T-helper 22 cell (primary cell): ENCODE measurements at places on chromosomes 5 and 9.

DNA sequence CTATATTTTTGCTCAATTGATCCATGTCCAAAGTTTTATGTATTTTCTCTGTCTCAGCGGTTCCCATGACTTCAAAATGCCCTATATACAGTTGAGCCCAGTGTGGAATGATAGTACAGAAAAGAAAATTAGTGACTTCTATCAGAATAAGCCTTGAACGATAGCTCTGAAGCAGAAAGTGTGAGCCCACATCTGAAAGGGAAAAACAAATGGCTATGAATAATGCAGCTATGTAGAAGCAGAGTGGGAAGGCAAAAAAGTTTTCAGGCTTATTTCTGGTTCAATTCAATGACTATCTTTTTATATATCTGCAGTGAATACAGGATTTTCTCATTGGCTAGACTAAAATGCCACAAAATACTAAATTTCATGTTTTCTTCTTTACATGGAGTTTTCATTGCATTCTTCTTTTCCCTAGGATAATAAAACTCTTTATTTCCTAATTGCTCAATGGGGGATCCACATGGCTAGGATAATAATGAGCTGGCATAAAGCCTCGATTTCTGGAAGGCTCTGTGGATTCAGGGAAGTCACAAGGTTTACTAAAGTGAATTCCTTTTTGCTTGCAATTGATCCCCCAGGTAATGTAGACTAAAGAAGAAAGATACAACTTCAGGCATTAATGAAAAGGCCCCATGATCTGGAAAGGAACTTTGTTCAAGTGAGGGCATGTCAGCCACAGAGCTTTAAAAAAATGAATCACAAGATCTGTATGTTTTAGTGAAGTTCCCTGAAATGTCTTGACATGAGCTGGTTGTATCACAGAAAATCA is 377.0 kb upstream of the RIOK2 start:
- DNase-seq = no peak

DNA sequence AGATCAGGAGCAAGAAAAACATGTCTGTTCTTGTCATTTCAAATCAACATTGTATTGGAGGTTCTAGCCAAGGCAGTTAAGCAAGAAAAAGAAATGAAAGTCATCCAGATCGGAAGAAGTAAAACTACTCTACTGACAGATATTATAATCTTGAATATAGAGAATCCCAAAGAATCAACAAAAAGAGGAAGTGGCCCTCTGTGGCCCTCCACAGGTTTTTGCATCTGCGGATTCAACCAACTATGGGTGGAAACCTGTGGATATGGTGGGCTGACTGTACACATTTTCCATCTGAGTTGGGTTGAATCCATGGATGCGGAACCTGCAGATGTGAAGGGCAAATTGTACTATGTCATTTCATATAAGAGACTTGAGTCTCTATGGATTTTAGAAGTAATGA is 35.1 kb downstream of the GAS1 start:
- no peak for DNase-seq

- no peak for DNase-seq
These were observed 142.7 kb downstream of the PIP5K1B start for GRCh38 chr9:68847765-68848164.

DNA sequence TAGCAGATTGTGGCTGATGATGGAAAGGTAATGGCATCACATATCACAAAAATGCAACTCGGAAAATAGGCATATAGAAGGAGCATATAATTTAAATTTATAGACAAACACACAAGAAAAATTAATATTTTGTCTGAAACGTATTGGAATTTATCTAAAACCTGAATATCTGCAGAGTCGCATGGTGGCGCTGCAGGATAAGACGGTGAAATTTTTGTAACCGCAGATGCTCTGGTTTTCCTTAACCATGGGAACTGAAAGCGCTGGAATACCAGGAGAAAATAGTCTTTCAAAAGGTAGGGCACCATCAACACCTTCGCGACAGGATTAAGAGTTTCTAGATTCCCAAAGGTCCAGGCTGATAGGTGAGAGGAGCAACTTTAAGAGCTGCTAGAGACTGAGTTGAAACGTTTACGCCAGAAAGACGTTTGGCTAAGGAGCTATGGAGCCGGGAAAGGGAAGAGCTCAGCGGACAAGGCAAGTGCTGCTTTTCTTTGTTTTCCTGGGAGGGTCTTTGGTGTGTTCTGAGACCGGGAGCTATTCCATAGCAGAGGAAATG is 11.0 kb upstream of the PCDHB15 start:
- no peak for DNase-seq

GRCh38 chr5:136195971-136196820 is 3.2 kb upstream of the SMIM32 start:
- DNase-seq = no peak

DNA sequence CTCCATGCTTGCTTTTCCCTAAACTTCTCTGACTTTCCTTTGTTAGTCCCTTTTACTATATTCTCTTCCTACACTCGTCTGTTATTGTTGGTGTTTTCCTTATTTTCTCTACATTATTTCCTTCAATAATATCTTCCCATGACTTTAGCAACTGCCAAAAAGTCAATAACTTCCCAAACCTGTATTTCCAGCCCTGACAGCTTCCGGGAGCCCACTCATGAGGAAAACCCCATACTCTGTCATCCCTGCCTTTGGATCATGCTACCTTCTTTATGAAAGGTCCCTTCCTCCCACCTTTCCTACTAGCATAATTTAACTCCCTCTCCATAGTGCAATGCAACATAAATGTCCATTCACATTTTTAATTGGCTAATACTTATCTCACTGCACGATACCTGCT is 144.0 kb upstream of the CDH6 start:
- no peak for DNase-seq

GRCh38 chr9:96241391-96241809 is 60.6 kb downstream of the HSD17B3 start:
- DNase-seq = no peak

DNA sequence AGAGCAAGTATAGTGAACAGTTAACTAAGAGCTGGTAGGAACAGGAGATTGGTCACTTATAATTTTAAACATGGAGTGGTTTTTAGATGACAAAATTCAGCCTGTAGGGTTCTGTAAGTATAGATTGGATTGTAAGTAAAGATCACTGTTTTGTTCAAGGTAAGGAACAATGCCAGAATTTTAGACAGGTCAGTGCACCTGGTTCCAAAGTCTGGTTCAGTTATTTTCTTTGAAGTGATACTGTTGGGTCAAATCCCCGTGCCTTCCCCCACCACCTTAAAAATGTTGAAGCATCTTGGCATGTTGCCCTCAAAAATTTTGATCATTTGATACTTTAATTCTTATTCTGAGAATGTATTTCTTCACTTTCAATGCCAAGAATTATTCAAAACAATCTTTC is 12.9 kb downstream of the RAD23B start:
- no peak for DNase-seq

GRCh38 chr9:109020581-109021511 is 7.5 kb upstream of the CTNNAL1 start:
- DNase-seq = no peak

- DNase-seq = no peak
These were observed 590.8 kb upstream of the BRINP1 start for GRCh38 chr9:119959846-119960545.

GRCh38 chr5:115366223-115366622 is 69.8 kb upstream of the CCDC112 start:
- DNase-seq = no peak

- no peak for DNase-seq
These were observed 55.3 kb downstream of the ERAP1 start for GRCh38 chr5:96752341-96753016.

- DNase-seq = no peak
These were observed 6.3 kb upstream of the CSNK1G3 start for GRCh38 chr5:123505633-123506032.

DNA sequence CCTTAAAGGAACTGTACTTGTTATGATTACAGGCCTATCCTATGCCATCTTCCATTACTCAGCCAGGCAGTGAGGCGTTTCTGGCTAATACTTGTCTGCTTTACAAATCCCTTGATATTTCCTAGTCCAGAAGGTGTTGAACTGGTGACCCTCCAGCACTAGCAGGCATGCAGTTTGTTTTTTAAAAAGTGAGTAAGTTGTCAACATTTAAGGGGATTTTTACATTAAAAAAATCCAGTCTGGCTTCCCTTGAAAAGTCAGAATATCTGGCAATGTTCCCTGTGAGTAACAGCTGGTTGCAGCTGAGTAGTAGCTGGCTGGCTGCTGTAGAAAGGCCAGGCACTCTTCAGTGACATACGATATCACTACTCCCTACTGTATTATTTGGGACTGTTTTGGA is 21.8 kb downstream of the GRIN3A start:
- no peak for DNase-seq

DNA sequence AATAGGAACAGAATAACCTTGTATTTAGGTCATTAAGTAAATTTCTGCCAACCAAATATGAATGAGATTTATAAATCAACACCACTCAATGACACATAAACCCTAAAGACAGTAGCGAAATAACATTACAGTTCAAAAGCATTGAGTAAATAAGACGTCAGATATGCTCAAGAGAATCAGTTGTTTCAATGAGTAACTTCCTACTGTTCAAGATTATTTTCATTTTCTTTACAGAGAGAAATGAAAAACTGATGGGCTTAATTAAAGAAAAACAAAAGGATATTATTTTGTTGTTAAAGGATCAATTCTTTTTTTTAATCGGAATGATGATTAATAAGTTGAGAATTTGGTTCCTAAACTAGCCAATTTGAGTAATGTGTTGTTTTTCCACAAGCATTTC is 150.1 kb downstream of the BNC2 start:
- DNase-seq = no peak

DNA sequence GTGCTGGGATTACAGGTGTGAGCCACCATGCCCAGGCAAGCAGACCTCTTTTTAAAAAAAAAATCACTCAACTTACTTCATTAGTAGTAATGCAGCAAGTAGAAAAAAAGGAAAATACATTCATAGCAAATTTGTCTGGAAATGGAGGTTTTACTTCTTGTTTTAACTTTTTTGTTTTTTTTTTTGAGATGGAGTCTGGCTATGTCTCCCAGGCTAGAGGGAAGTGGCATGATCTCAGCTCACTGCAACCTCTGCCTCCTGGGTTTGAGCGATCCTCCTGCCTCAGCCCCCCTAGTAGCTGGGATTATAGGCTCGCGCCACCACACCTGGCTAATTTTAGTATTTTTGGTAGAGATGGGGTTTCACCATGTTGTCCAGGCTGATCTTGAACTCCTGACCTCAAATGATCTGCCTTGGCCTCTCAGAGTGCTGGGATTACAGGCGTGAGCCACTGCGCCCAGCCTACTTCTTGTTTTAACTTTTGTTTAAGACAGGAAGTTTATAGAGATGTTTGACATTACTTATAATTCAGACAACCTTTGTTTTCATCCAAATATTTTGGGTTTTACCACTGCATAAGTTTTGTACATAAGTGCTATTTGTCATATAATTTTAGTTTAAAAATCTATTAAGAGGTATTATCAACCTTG is 26.5 kb downstream of the UBE2R2 start:
- DNase-seq = no peak

GRCh38 chr5:150059623-150060022 is 26.7 kb downstream of the CSF1R start:
- DNase-seq = no peak

DNA sequence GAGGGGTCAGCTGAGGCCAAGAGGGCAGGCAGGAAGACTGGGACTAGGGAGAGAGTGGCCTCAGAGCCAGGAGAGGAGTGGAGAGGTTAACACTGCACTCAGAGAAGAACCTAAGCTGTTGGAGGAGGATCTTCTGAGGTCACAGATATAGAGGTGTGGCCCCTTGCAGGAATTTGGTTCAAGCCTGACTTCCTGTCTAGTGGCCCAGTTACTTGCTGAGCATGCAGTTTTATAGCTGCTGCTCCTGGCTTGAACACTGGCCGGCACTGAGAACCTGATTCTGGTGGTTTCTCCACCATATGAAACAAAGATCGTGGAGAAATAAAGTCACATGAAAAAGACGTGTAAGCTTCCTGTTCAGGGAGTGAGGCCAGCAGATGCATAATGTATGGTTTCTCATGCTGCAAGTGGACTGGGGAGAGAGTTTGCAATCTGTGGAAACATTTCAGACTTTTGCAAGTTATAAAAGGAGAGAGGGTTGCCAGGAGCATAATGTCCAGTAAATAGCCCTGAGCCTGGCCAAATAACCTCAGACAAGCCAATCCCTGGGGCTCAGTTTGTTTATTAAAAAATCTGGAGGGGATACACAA is 82.6 kb downstream of the GALNT10 start:
- no peak for DNase-seq

DNA sequence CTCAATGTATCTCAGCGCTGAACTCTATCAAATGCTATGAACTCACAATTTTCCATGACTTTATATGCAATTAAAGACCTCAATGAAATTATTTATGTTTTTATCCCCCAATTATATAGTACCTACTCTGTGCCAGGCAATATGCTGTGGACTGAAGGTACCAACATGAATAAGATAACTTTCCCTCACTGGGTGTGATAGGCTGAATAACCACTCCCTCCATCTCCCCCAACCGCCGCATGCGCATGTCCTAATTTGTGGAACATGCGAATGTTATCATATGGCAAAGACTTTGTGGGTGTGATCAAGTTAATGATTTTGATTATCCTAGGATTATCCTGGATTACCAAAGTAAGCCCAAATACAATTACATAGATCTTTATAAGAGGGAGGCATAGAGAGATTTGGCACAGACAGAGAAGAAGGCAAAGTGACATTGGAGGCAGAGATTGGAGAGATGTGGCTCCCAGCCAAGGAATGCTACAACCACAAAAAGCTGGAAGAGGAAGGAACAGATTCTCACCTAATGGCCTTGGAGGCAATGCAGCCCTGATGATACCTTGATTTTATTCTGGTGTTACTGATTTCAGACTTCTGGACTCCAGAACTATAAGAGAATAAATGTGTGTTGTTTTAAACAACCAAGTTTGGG is 149.1 kb upstream of the VCAN start:
- no peak for DNase-seq

GRCh38 chr9:119453490-119453911 is 84.3 kb upstream of the BRINP1 start:
- no peak for DNase-seq

DNA sequence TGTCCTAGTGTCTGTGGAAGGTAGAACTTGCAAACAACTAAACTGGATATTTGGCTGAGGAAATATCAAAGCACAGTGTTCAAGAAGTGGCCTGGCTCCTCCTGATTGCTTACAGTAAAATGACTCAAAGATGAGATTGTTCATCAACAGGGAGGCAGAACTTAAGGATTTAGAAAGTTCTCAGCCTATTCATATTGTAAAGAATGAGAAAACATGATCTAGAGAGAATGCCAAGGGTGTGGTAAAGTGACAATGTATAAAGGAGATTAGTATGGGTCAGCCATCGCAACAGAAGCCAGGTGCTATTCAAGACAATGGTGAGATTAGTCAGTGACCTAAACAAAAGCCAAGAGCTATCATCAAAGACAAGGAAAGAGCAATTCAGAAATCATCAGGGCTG is 372.3 kb downstream of the SPOCK1 start:
- DNase-seq = no peak

DNA sequence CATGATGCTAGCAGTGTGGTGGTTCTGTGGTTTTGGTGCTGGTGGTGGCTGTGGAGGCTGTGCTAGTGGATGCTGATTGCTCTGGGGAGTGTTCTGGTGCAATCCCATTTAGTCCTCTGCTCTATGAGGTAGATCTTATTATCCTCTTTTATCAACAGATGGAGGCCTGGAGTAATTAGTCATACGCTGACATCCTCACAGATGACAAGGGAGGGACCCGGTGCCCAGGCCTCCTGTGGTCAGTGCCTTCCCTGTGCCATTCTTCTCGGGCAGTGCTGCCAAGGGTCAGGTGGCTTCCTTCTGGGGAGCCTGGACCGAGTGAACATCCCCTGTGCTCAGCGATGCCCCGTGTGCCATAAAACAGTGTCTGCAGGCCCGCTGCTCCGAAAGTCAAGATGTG is 74.5 kb downstream of the COL5A1 start:
- no peak for DNase-seq

- DNase-seq = no peak
These were observed 221.1 kb downstream of the COMMD10 start for GRCh38 chr5:116305899-116306298.
